NCI-H1694 (cell line): ENCODE measurements at places on chromosomes 1 and 21.

DNA sequence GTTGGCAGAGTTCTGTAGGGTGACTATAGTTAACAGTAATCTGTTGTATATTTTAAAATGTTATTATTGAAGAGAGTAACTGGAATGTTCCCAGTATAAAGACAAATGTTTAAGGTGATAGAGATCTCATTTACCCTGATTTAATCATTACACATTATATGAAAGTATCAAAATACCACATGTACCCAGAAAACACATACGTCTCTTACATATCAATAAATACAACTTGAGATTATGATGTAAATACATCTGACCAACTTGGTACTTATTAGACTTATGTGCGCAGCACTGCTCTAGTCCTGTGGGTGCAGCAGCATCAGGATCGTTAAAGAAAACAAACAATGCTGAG lies 670 bp upstream of the PARK7 start:
- no peak for DNase-seq

GRCh38 chr1:232598133-232598532 lies 31.8 kb downstream of the SIPA1L2 start:
- no peak for DNase-seq

GRCh38 chr1:228039006-228039903 lies 32.5 kb downstream of the WNT3A start:
- DNase-seq: no peak

- DNase-seq: no peak
These were observed 2.3 kb downstream of the IFI44L start for GRCh38 chr1:78622548-78622947.

DNA sequence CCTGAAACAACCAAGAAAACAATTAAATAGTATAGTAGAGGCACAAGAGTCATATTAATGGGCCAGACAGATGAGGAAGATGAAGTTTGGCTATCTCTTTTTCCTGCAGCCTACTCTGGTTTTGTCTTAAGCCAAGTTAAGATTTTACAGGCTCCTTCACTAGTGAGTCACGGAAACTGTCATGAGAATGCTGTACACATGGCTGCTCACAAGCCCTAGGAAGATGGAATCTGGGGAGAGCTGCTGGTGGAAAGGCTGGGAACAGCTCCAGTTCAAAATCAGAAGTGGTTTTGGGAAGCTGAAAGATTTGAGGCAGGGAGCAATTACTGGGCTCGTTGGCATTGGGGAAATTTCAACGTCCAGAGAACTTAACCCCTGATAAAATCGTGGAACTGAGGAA lies 46.4 kb upstream of the S1PR1 start:
- DNase-seq: no peak

DNA sequence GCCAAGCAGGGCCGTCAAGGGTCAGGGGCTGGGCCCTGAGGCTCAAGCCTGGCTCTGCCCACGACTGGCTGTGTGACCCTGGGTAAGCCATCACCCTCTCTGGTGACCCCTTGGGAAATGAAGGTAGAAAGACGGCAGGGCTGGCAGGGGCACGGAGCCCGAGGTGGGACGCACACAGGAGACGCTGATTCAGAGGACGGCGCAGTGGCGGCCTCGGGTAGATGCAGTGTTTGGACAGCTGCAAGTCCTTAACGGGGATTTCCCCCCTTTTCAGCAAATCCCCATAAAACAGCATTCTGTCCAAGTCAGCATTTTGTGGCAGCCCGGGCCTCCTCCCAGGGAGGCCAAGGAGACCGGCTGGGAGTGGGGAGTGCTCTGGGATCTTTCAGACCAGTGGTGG lies 16.7 kb downstream of the COL8A2 start:
- DNase-seq: no peak

DNA sequence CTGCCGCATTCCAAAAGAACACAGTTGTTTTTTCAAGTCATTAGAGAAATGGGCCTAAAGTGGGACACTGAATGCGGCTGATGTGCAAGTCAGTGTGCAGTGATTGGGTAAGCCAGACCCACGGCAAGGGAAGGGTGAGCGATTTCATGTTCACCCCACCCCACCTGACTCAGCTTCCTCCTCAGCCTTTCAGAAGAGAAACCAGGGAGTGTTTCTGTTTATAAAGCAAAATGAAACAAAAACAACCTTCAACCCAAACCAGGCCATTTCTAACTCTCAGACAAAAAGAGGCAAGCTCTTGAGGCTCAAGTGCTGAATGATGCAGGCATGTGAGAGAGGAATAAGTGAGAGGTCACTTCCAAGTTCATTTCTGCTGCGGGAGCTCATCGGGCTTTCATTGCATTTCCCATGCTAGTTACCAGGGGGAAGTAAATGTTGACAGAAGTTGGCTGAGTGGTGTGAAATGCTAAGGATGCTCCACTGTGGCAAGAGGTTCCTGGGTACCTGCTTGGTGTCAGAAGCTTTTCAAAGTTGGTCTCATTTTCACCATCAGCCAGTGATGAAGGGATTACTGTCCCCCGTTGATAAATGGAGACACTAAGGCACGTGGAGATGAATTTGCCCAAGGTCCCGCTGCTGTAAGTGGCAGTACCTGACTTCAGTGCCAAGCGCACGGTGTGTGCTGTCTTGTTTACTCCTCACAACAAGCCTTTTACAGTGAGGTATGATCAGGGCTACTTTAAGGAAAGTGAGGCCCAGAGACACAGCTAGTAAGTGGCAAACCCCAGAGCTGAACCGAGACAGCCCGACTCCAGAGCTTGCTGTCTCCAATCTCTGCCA lies 29.1 kb downstream of the STPG1 start:
- no peak for DNase-seq

DNA sequence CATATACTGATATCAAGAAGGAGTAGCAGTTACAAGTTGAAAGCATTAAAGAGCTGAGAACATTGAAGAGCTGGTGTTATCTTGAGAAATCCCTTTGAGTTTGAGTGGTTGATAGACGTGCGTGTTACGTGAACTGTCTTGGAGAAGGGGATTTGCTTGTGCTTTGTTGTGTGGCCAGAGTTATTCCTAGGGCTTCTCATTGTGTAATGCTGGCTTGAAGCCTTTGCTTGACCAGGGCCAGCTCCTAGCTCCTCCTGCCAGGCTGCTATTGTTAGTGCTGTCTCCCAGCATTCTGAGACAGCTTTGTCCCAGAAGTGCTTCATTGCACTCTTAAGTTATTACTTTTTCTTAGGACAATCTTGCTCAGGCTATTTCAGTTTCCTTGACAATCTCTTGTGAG lies 116.2 kb upstream of the KCNK2 start:
- DNase-seq: no peak
